GM10248 (cell line): ENCODE measurements at places on chromosomes 1 and 21.
A peak's percentile ranks its signal among the peaks of the same experiment; 100 is the strongest.

GRCh38 chr1:186829686-186830587 is 1.2 kb downstream of the PLA2G4A start:
- DNase-seq: no peak

DNA sequence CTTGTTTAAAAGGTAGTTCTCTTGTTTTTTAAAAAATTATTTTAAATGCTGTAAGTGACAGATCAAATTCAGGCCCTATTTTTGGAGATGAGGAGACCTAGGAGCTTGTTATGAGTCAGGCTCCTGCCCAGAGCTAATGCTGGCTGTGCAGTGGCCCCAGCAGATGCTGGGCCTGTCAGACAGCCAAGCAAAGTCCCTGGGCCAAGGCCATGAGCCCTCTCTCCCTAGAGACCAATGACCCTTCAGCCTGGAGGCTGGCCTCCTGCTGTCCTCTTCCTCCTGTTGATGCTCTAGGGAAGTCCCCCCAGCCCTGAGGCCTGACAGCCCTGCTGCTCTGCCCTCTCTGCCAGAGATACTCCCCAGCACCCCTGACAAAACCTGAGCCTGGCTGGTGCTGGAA is 128.1 kb upstream of the CTTNBP2NL start:
- no peak for DNase-seq

DNA sequence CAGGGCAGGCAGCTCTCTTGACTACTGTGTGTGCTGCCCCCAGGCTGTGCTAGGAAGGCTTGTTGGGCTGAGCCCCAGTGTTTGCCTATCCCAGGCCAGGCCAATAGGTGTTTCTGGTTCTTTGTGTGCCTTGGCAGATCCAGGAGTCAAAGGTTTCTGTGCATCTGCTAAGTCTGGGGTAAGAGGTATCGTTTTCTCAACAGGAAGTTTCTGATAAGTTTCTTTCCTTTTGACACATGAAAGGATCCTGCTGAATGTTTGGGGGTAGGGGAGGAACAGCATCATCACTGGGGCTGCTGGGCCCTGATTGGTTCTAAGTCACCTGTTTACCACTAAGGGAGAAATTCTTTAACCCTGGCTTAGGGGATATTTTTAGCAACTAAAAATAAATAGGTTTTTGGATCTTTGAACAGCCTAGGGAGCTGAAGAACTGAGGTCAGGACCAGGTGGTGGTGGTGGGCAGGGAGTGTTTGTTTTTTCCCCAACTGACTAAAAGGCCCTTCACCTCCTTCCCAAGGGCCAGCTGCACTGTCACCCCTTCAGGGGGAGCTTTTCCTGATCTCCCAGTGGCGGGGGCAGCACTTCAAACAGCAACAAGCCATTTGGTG is 85.1 kb downstream of the KCNN3 start:
- peak; percentile 84 for DNase-seq

- DNase-seq: no peak
These were observed 14.9 kb downstream of the MAP3K7CL start for GRCh38 chr21:29145354-29145782.

- no peak for DNase-seq
These were observed 18.1 kb downstream of the NOS1AP start for GRCh38 chr1:162087574-162087973.

- no peak for DNase-seq
These were observed 8.9 kb upstream of the KCNN3 start for GRCh38 chr1:154879038-154879421.
